ENCODE measurements at places on chromosomes 7 and 10.

GRCh38 chr7:8189625-8190024, 72.3 kb downstream of the ICA1 start:
- no peak for DNase-seq

DNA sequence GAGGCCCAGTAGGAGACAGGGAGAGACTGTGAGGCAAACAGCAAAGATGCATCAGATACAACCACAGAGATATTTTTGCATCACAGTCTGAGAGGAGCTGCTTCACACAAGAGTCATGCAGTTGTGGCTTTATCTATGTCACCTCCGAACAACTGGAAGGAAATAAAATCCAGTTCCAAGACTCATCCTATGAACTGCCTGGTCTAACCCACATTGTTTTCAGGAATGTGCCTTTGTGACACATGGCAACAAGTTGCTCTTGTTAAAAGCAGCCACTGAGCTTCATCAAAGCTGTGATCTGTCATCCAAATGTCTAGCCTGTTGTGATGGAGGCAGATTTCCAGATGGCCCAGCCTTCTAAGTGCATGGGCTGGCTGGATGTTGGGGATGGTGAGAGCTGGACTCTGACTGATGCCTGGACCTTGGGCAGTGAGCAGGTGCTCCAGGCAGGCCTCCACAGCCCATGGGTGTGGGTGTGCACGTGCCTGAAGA, 255.0 kb downstream of the BMPER start:
- no peak for DNase-seq

DNA sequence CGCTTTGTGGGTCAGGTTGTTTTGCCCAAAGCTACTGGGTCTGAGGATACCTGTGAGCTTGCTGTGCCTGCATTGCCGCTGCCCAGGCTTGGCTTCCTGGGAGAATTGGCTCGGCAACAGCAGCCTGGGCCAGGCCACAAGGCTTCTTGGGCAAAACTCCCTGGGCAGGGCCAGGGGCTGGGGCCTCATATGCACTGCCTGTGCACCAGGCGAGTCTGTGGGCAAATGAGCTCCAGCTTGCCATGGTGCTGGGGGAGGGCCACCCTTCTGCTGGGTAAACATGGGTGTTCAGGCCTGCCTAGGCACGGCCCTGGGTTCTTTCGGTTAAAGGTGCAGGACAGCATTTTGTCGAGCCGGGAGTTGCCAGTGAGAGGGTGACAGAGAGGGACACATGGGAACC, 19.4 kb downstream of the ZMIZ1 start:
- DNase-seq, result no peak

GRCh38 chr7:92417913-92418312, 29.4 kb upstream of the GATAD1 start:
- no peak for DNase-seq

- DNase-seq, result no peak
Observed at GRCh38 chr7:4042402-4043045, 639.6 kb upstream of the FOXK1 start.

DNA sequence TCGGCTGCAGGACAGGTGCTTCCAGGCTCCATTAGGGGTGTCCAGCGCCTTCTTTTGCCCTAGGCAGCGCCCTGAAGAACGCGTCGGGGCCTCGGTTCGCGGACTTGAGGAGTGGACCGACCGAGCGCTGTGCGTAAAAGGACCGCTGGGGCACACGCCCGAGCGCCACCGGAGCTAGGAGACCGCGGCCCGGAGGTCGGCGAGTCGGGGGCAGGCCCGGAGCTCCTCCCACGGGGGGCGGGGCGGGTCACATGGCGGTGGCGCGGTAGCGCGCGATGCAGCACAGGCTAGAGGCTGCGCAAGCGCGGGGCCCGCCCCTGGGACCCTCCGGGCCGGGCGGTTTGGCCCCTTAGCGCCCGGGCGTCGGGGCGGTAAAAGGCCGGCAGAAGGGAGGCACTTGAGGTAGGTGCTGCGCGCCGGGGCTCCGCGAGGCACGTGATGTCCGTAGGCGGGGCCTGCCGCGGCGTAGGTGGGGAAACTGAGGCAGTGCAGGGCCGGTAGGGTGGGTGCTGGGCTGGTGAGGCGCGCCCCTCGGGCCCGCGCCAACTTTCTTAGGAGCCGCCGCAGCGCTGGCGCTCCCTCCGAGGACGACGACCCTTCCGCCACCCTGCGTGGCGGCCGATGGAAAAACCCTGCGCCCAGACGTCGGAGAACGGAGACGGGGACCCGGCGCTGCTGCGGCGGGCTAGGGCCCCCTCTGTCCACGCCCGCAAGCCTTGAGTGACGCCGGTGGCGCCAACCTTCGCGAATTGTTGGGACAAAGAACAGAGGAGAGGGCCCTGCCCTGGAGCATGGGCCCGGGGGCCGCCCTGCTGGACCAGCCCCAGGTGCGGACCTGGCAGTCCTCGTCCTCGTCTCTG, at the start of gene PRXL2A:
TSS of gene PRXL2A (plus strand) at position 310 of the 860 bp plus-strand sequence. CDS start 11,917 bp downstream, outside the sequence.
- peak; percentile 46 for DNase-seq

DNA sequence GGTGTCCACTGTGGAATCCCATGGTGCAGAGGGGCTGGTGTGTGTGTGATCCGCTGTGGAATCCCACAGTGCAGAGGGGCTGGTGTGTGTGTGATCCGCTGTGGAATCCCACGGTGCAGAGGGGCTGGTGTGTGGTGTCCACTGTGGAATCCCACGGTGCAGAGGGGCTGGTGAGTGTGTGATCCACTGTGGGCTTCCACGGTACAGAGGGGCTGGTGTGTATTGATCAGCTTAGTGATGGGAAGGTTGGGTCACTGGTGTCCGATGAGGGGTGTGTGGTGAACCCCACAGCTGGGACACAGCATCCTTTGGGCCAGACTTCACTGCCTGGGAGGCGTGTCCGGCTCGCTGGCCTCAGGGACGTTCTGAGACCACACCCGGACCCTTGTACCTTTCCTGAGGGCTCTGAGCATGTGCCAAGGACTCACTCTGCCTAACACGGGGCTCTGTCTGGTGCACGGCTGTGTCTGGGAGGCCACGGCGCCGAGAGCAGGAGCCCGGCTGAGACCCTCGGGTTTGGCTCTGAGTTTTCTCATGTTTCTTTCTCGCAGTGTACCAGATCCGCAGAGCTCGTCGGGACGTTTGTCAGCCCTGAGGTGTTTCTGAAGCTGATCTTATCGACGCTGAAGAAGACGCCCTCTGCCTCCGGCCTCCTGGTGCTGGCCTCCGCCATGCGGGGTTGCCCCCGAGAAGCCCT, 29.3 kb upstream of the PRKAR1B start:
- DNase-seq, result no peak

GRCh38 chr7:22712999-22713398, 14.0 kb upstream of the IL6 start:
- DNase-seq, result no peak

GRCh38 chr10:59771162-59771807, 18.0 kb upstream of the MRLN start:
- no peak for DNase-seq

DNA sequence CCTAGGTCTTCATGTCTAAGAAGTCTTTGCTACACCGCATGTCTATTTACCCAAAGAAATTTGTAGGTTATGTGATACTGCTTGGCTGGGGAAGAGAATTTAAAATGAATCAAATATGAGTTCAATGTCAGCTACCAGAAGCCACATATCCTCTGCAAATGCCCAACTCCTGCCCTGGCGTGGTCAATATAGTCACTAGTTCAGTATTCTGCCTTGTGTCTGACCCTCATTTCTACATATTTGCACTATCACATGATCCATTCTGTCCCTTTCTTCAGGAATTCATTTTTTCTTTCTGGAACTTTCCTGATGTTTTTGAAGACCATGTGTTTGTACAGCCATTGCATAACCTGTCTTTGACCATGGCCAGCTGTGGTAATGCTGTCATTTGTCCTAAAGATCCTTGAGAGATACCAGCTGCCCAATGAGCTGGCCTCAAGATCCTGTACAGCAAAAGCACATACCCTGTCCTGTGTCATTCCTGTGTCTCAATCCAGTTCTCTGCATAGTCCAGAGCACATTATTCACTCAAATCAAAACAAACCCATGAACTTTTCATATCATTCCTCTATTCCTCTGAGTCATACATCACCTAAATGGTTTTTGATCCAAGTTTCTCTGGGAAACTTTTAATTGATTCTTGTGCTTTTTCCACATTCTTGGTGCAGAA, 524.5 kb downstream of the PARD3 start:
- no peak for DNase-seq

DNA sequence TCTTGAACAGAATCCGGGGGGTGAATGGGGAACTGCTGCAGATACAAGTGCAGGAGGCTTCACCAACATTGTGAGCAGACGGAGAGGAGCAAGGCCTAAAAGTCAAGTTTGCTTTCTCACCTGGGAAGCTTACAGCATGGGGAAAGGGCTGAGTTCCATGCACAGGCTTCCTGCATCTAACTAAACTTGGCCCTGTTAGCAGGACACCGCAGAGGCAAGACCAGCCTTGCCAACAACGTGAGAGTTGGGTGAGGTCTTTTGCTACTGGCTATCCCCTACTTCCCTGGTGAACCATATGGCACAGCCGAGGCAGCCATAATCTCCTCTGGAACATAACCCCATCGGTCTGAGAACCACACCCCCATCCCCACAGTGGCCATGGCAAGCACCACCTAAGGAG, 14.2 kb upstream of the ADAM22 start:
- no peak for DNase-seq

DNA sequence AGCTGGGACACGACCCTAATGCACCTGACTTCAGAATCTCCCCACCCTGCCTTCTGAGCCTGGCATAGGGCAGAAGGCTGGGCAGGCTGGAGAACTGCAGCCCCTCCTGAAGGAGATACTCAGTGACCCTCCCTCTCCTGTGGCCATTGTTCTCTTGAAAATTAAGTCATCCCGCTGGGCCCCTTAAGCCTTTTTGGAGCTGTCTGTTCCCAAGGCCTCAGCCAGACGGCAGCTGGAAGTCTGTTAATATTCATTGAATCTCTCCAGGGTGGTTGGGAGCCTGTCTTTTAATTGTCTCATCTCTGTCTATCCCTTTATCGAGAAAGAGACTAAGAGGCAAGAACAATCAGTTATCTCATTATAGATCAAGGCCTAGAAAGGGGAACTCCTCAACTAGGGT, 118.1 kb upstream of the PCBD1 start:
- DNase-seq, result no peak
